ENCODE measurements at places on chromosomes 2 and 18. TPM values are rescaled to one million over a fixed set of nuclear protein-coding genes. Genes with fewer than 3 reads are reported as not detected.

LOXL3 gene
- total RNA-seq, result 22.4 TPM

CENPO gene
- 46.3 TPM for total RNA-seq

ACKR3 gene
- 0.73 TPM for total RNA-seq

INHBB gene
- 0.23 TPM for total RNA-seq

UGT1A1 gene
- not detected for total RNA-seq

GRCh38 chr2:84276590-84277255, 182.4 kb downstream of the SUCLG1 start:
- DNase-seq, result no peak

GRCh38 chr2:83068714-83069113, 1390.4 kb downstream of the SUCLG1 start:
- no peak for DNase-seq

DNA sequence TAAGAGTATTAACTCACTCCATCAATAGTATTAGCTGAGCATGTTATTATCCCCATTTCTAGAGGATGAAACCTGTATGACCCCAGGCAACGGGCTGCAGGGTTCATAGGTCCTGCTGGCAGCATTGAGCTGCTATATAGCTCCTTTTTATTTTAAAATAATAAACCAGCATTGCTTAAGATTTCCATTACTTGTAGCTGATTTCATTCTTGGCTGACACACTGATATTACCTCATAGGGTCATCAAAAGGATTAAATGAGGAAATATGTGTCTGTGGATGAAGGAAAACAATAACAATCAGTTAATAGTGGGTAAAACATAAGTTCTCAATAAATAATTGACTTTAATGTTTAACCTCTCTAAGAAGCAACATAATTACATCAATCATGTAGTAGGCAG, 48.3 kb upstream of the NRP2 start:
- DNase-seq, result no peak

DNA sequence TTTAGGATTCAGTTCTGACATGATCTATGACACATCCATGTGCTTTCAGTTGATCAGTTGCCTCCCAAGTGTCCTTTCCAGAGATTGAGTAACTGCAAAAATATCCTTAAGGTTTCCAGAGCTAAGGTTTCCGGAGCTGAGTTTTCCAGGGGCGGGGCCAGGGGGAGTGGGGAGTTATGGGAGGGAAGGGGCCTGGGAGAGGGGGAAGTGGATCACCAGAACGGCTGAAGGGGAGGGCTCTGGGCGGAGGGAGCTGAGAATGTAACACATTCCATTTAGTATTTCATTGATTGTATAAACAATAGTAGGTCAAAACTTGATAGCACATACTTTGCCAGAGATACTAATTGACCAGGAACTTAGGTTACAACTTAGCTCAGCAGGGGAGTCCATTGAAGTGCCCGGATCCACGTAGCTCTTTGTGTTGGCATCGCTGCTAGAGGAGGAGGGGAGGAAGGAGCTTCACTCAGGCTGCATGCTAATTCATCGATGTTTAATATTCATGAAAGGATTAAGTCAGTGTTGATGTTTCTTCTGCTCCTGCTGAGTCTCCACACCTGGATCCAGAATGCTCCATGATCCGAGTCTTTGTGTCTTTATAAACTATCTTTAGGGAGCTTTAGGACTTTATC, 289.8 kb downstream of the ALPK2 start:
- peak; percentile 61 for DNase-seq

GRCh38 chr2:149861034-149861433, 273.5 kb upstream of the MMADHC start:
- DNase-seq, result no peak

DNA sequence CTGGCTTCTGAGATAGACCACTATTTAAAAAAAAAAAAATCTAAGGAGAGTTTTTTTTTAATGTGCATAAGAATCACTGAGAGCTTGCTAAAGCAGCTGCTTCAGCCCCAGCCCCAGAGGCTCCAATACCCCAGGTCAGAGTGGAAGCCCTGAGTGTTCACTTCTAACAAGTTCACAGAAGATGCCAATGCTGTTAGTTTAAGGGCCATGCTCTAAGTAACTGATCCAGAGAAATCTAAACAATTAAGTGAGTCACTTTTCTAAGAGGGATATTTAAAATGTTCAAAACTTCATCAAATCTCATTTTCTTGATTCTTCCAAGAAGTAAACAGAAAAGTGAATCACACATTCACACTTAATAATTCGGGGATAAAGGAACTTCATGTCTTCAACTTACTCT, 126.4 kb upstream of the CD226 start:
- DNase-seq, result no peak

DNA sequence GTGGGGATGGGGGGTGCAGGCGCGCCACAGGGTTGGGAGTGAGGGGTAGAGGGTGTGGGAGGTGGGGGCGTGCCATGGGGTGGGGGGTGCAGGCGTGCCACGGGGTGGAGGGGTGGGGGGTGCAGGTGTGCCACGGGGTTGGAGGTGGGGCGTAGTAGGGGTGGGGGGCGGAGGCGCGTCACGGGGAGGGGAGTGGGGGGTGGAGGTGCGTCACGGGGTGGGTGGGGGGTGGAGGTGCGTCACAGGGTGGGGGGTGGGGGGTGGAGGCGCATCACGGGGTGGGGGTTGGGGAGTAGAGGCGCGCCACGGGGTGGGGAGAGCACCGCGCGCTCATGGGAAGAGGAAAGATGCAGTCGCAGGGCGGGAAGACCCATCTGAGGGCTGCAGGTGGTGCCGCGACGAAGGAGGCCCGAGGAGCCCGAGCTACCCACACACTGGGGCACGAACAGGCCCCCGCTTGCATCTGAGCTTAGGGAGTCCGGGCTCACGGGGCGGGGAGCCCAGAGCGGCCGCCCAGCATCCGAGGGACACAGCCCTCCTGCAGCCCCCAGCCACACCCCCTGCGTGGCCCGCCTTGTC, 37.5 kb downstream of the SNED1 start:
- no peak for DNase-seq

GRCh38 chr2:108630567-108631405, 88.5 kb upstream of the RANBP2 start:
- no peak for DNase-seq

DNA sequence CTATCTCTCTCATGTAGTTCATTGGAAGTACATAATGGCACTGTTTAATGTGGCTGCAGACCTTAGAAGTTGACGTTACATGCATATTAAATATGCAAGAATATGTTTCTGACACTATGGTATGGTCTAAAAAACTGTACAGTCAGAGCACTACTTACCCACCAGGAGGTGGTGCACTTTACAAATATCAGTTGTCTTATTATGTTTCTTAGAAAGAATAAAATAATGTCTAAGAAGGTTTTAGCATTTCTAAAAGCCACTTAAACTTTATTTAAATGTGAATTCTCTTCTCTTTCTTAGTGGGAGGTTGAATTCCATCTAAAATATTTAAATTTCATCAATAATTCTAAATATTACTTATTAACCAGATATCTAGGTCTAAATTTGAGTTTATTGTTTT, 4.3 kb downstream of the TMEFF2 start:
- DNase-seq, result no peak

- no peak for DNase-seq
These were observed 363.6 kb downstream of the LPIN1 start for GRCh38 chr2:12110074-12110473.

DNA sequence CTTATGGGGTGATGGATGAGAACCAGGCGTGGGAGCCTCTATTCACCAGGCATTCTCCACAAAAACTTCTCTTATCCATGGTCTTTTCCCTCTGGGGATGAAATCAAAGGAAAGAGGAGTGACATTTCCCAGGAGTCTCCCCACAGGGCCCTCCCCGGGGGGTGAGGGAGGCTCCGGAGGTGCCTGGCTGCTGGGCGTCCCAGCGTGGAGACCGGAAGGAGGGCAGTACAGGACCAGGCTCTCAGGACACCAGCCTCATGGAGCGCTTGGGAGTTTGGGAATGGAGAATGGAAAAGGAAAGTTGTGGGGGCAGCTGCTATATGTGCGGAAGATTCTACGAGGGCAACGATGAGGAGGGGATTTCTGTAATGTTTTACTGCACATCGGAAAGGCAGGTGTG, 22.1 kb downstream of the CIB4 start:
- DNase-seq, result peak; percentile 33

DNA sequence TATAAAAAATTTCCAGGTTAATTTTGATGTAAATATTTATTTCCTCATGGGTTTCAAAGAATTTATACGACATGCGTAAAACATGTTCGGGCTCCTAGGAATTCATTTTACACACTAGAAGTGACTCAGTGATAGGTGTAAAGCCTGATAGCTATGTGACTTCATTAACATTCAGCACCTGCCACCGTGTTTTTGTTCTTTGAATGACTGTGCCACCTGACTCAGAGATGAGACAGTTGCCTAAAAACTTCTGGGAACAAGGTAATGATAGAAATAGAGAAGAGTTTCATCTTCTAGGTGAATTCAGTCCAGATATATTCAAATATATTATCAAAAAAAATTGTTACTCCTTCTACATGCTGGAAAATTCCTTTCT, 10.0 kb downstream of the IL1R2 start:
- DNase-seq, result no peak
